ENCODE measurements at places on chromosomes 7 and 10.

DNA sequence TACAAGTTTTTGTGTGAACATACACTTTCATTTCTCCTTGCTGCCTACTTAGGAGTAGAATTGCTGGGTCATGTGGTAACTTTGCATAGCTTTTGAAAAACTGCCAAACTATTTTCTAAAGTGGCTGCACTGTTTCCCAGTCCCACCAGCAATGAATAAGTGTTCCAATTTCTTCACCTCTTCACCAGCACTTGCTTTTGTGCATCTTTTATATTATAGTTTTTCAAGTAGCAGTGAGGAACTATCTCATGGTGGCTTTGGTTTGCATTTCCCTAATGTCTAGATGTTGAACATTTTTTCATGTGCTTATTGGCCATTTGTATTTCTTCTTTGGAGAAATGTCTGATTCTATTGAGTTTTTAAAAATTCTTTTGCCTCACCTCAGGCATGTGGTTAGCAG, 229.9 kb upstream of the TCF7L2 start:
- no peak for DNase-seq

- no peak for DNase-seq
Observed at GRCh38 chr7:139124084-139124914, 14.8 kb upstream of the ZC3HAV1 start.

DNA sequence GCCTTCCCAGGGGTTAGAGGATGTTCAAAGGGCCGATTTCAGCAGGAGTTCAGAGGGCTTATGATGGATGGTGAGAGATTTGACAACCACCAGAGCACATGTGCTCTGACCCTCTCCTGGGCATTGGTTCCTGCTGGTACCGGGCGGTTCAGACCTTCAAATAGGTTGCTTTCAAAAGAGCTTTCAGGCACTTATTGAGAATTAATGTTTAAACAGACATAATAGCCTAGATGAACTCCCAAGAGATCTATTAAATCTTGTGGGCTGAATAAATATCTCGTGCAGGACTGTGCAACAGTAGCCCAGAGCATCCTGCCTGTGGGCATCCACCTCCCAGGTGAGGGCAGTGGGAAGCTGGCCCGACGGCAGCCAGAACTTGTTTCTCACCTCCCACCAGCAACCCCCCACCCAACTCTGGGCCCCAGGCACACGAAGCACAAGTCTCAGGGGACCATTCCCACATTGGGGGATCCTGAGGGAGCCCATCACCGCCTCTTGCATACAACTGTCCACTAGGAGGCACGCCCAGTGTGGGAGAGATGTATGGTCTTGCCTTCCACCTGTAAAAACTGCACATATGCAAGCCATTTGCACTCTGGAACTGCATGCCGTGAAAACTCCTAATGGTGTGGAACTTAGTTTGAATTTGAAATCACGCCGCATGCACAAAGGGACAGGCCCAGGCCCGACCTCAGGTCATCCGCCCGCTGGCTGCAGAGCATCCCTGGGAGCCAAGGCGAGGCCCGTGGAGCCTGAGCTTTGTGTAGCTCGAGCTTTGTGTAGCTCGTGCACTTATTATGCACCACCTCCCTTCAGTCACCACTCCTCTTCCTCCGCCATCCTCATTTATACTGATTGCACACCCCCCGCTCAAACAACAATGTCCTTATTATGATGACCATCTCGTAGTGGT, 147.8 kb downstream of the ADCY1 start:
- no peak for DNase-seq

GRCh38 chr10:94098896-94099295, 105.2 kb downstream of the PLCE1 start:
- no peak for DNase-seq

DNA sequence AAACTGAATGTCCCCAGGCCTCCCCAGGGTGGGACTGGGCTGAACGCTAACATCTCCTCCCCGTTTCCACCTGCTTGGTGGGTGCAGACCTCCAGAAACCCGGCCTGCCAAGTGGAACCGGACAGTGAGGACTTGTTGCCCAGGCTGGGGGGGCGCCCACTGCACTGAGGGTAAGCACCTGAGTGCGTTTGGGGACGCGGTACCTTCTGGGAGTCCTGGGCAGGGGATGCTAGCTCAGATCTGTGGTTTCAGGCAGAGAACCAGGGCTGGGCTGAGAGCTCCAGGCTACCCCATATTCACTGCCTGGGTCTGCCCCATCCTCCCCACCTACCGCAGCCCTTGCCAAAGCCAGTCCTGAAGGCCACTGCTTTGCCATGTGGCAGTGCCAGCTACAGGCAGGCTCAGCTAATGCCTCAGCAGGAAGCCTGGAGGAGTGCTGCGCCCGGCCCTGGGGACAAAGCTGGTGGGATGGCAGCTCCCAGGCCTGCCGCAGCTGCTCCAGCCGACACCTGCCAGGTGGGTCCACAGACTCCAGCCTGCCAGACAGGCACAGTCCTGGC, 3.5 kb upstream of the ZNF467 start:
- DNase-seq = no peak

DNA sequence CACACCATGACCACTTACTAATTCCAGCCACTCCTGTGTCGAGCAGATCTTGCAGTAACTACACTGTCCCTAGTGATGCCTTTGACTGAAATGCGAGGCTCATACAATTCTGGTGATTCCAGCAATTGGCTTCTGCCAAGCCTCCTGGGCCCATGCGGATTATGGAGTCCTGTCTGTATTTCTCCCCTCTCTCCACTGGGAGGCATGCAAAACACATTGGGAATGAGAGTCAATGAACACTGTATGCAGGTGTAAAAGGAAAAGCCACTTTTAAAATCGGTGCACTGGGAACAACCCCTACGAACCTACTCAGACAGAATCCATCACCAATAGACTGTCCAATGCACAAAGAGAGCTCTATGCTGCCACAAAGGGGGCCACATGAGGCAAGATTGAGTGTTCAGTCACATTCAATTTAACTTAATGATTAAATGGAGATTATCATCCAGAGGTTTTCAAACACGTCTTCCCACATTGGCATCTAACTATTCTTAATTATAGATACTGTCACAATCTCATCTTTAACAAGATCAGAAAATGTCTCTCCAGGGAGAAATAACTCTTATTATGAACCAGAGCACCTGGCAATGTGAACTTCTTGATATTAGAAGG, 550.6 kb downstream of the GLRX3 start:
- no peak for DNase-seq

DNA sequence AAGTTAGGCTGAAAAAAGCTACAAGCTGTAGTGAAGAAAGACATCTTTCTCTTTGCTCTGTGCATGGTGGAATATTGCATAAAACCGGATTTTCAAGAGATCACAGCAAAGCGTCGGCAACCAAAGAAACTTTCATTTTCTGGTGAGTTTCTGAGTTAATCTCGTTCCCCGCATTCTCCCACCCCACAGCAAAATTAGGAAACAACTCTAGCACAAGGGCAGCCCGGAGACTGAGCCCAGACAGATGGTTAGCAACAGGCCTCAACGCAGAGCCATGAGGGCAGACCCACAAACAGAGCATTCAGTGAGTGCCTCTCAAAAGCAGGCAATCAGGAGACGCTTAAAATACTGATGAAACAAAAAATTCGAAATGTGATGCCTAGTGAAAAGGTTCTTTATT, 396.1 kb upstream of the KLF6 start:
- no peak for DNase-seq

GRCh38 chr10:131020775-131021174, 290.7 kb downstream of the TCERG1L start:
- no peak for DNase-seq

DNA sequence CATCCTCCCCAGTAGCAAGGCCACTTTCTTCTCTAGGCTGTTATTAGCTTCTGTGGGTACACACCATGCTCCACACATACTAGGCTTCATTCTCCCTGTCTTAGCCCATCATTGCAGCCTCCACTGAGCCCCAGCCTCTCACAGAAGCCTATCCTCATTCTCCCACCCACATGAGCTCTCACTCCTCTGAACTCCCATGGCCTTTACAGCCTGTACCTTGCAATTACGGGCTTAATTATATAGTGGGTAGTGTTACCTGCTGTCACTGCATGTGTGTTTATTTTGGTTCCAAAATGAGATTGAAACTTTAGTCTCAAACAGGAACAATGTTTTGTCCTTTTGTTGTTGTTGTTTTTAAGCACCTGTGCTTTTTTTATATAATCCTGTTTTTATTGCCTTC, 460.0 kb downstream of the KCNMA1 start:
- DNase-seq = no peak
